NCI-H2227 treated with DMSO at 0.1 percent for 48 hours (cell line): ENCODE measurements at places on chromosomes 6 and 20.

DNA sequence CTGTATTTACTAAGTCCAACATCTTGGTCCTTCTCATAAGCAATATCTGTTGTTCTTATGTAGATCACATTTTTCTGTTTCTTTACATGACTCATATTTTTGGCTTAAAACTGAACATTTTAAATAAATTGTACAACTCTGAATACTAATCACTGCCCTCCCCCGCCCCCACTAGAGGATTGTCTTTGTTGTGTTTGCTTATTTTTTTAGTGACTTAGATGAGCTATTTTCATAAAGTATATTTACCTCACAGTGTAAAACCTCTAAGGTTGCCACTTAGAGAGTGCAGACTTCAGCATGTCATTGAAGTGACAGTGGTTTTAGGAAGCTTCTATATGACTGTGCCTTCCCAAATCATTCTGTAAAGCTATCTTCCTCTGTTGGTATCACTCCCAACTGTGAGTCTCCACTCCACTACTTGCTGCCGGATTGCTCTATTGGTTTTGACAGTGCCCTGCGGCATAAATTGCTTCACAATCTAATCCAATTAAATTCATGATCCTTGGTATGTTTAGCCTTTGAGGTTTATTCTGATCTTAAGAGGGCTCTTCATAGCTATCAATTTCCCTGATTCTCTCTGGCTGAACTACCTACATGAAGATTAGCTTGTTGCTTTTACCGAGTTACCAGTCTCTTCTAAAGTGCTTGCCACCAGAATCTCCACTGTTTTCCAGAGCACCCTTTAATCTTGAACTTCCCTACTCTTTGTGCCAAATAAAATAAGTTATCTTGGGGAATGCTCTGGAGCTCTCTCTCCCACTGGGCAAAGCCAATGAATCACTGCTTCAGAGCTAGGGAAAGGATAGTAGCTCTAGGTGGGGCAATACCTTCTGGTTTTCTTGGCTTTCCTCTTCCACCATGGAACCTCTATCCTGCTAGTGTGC is 33.0 kb downstream of the SPTLC3 start:
- no peak for DNase-seq

GRCh38 chr20:24968278-24968800 is 19.3 kb downstream of the CST7 start:
- no peak for DNase-seq

- DNase-seq: no peak
Observed at GRCh38 chr6:3851839-3852238, 2.7 kb downstream of the FAM50B start.

- no peak for DNase-seq
Observed at GRCh38 chr6:73579851-73580246, 59.0 kb upstream of the EEF1A1 start.

- no peak for DNase-seq
Observed at GRCh38 chr6:130500693-130501092, 134.9 kb downstream of the TMEM200A start.

DNA sequence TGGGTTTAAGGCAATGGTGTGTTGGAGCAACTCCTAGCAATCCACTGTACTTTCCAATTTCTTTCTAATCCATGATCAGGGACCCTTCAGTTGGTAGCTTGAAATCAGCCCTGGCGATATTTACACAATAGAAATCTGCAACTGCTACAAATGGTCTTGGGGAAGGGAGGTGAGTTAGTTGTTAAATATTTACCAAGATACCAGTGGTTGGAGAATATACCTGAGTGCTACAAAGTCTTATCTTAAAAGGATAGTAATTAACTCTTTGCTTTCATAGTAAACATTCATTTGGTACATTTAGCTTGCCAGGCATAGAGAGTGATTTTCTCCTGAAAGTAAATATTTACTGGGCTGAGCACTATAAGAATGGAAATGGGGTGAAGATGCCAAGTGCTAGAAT is 568.2 kb downstream of the BCKDHB start:
- DNase-seq: no peak

DNA sequence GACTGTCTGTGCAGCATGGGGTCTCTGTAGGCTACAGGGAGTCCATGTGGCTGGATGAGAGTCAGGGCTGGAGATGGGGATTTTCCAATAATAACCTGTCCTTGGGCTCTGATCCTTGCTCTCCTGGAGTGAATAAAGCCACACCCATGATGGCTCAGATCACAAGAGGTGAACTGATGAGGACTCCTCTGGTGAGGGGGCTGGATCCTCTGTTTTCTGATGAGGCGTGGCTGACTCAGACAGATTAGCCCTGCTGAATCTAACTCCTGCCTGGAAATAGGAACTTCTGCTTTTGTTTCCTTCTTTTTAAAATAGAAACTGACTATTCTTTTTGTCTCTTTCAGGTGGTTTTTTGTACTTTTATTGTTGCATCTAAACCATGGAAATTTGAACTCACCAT is 27.0 kb downstream of the CST9L start:
- no peak for DNase-seq

DNA sequence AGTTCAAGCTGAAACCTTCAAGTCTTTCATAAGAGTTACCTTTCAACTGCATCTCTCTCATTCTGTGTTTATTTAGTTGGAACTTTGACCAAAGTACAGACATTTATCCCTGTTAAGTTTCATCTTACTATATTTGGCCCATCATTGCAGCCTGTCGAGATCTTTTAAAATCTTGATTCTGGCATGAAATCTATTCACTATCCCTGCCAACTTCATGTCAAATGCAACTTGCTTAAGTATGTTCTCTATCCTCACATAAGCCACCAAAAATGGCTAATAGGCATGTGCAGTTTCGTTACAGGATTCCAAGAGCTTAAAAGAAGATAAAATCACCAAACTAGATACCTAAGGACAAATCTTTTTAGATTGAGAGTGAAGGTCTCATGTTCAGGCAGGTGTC is 117.5 kb upstream of the KCNQ5 start:
- no peak for DNase-seq

DNA sequence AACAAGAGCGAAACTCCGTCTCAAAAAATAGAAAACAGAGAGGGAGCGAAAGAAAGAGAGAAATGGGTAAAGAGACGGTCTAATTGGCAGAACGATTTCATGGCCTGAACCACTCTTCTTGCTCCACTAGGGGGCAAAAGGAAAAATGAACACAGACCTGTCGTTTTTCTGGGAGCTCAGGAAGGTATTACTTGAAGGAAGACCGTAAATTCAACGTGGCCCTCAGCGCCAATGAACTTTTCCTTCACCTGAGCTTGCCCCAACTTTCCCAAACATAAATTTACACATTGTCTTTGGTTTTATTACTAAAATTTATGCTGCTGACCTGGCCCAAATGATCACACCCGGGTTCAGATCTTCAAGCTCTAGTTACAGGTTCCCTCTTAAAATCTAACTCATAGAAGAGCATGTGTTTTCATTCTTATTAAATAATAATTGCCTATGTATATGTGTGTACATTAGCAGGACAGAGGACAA is 67.3 kb downstream of the ATP9A start:
- no peak for DNase-seq

- no peak for DNase-seq
Observed at GRCh38 chr6:18920701-18921100, 533.6 kb downstream of the RNF144B start.

GRCh38 chr20:8213831-8214587 is 81.9 kb downstream of the PLCB1 start:
- no peak for DNase-seq

DNA sequence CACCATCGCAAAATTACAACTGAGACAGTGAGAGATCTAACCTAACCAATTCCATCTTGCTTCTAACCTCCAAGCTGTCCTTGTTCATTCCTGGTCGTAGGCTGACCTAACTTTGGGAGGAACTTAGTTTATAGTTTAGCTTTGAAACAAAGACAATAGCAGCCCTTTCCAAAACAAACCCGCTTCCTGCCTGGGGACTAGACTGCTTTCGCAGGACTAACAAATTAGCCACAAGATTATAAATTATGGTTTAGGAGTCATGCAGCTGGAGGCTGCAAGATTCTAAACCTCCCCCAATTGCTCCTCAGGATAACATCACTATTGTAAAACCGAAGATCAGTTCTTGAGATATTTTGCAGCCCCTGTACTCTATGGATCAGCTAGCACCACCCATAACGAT is 63.2 kb downstream of the TRIM27 start:
- no peak for DNase-seq

GRCh38 chr6:26021001-26021349 is 58.4 kb downstream of the TRIM38 start:
- no peak for DNase-seq

DNA sequence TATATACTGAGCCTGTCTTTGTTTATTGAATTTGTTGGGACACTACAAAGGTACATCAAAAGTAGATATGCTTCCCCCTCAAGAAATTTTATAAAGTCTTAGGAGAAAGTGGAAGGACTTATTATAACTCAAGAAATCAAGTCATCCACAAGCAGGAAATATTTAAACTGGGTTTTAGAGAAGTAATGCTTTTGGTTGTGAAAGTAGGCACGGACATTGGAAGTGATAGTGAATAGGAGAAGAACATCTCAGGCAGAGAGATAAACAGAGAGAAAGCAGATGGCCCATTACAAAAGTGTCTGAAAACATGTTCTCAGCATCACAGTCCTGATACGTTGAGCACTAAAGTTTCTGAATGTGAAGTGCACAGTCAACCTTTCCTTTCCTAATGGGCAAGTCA is 415.6 kb upstream of the RNF217 start:
- no peak for DNase-seq

DNA sequence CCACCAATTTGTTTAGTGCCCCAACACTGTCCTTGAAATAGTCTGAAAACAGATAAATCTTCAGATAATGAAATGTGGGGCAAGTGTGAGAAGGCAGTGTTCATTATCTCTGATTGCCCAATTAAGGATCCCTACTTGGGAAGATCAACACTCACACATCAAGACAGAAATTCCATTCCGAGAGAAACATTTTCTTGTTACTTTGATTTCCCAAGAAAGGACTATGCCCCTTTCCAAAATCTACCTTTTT is 16.2 kb downstream of the HMGN4 start:
- DNase-seq: no peak

DNA sequence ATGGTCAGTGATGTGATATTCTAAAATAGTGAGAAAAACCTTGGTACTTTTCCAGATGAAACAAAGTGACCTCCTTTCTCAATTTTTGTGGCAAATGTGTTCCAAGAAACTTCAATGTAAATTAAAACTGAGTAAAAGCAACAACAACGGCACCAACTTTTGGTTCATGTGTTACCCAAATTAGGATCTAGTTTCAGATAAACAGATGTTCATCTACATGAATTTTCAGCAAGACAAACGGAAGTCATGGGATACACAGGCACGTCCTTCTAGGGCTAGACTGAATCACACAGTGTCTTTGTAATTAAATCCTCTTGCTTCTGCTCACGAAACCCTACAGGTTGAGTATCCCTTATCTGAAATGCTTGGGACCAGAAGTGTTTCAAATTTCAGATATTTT is 915.2 kb downstream of the TFAP2A start:
- no peak for DNase-seq

- DNase-seq: no peak
Observed at GRCh38 chr6:125259354-125259736, 42.4 kb downstream of the HDDC2 start.

DNA sequence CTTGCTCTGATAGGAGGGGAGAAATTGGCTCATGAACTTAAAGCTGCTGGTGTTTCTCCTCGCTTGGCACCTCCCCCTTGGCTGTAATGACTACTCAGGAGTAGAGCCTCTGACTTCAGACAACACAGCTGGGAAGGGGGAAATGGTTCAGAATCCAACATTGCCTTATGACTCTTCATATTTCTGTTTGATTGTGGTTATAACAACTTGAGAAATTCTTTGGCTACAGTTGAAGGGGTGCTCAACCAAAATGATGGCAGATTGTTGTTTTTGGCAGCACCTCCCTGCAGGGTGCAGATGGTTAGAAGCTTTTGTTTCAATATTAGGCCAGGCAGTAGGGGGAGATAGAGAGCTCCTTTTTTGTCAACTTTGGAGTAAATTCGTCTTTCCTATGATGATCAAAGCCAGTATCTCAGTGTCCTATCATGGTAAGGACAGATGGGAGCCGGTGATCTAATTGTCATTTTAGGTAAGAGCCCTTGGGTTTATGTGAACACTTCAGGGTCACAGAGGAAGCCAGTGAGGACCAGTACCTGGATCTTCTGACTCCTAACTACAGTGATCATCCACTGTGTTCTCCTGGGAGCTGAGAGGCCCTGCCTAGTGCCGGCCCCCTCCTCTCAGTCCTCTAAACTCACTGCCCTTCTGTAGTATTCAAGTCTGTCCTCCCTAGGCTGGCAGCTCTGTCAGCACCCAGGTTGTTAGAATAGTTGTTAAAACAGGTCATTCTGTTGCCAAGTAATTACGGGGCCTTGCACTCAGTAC is 39.9 kb downstream of the RPRD1B start:
- peak; percentile 28 for DNase-seq

- DNase-seq: no peak
Observed at GRCh38 chr20:36116807-36117441, 37.6 kb upstream of the EPB41L1 start.

DNA sequence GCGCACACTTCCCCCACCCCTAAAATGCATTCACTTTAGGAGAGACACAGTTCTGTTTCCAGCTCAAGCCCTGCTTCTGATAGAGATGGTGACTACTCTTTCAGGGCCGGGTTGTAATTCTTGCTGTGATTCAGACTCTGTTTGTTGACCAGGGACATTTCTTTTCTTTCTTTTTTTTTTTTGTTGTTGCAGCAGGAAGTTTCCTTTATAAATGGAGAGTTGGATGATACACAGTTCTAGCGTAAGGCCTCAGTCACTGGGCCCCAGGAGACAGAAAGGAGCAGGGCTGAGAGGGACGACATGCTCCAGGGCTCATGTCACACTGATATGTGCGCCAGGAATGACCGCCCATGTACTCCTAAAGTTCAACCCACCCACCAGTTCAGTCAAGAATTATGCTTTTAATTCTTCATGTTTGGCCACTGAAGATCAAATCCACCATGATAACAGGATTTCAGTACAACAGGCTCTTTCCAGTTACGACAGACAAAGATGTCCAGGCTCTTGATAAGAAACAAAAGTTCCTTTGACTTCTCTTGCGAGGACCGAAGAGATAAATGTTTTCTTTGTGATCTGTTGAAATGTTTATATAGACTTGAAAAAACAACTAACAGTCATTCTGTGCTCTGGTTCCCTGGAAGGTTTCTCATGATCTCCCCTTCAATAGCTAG is 142.5 kb downstream of the CD164 start:
- no peak for DNase-seq

DNA sequence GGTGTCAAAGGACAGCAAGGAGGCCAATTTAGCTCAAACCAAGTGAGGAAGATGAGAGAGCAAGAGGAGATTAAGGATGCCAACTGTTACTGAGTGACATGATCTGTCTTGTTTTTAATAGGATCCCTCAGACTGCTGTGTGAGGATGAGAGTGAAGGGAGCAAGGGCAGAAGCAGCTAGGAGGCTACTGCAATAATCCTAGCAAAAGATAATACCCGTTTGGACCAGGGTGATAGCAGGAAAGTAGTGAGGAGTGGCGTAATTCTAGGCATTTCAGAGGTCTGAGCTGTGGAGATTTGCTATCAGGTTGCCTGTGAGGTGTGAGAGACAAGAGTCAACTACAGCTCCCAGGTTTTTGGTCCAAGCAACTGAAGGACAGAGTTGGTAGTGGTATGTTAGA is 14.7 kb downstream of the UBE2V1 start:
- no peak for DNase-seq
